ENCODE measurements at places on chromosomes 6 and 20. TPM values are rescaled to one million over a fixed set of nuclear protein-coding genes. Genes with fewer than 3 reads are reported as not detected.

- DNase-seq = no peak
Observed at GRCh38 chr6:68042339-68043121, 592.6 kb upstream of the ADGRB3 start.

DNA sequence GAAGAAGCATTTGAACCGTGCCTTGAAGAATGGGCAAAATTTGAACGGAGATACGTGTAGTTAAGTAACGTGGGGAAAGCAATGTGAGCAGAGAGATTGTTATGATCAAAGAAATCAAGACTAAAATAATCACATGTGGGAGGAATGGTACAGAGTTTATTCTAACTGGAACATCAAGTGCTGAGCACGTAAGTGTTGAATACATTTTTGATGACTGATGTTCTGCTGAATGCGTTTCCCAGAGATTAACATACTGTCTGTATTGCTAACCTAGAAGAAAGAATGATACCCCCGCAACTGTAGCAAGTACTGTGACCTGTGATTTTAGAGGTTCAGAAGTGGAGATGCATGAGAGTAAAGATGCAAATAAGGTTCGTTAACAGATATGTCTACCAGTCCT, 146.9 kb upstream of the EPHA7 start:
- DNase-seq = no peak

GRCh38 chr6:130288065-130288464, 65.3 kb upstream of the SAMD3 start:
- DNase-seq = no peak

DNA sequence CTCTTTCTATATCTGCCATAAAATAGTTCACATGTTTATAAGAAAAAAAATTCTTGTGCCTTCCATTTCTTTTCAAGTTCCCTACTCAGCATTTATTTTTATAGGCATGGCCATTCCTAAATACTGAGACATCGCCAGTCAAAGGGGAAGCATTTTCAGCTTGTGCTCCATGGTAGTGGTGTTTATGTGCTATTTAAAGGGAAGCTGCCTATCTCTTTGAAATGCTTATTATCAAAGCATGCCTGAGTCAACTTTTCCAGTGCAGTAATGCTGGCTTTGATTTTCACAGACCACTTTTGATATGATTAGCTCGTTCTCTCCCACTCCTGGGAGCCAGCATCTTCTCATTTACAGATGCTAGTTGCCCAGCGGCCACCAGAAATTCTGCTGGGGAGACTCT, 124.1 kb upstream of the RIN2 start:
- no peak for DNase-seq

GRCh38 chr6:63352544-63353285, 32.9 kb upstream of the LGSN start:
- DNase-seq = no peak

- DNase-seq = no peak
Observed at GRCh38 chr6:107434812-107435211, 24.6 kb downstream of the PDSS2 start.

DNA sequence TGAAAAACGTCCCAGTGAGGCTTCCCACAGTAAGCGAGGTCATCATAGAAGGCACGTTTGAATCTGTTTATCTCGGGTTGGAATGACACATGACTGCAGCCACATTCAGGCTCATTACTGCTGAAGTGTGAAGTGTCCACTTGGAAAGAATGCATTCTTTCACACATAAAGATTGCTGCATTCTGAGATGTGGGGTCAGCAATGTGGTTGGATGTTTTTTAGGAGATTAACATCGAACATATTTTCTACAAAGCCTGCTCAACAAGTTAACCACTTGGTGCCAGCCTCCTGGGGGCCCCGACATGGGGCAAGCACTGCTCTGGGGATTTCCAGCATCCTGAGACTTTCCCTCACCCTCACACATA, 79.9 kb downstream of the BMP6 start:
- no peak for DNase-seq

DNA sequence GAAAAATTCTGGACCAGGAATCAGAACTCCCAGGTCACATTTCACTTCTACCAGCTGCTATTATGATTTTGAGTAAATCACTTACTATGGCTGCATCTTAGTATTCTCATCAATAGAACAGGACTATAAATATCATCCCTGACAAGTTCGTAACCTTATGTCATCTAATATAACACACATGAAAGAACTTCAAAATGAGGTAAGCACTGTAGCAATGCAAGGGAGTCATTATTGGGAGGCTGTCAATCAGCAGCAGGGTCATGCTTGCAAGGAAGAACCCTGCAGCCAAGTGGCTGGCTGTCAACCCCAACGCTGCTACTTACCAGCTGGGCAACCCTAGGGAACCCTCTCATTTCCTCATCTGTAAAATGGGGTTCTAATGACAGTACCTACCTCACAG, 123.3 kb upstream of the B3GAT2 start:
- no peak for DNase-seq

POLR1H gene
- total RNA-seq = 19.8 TPM

PSORS1C2 gene
- total RNA-seq = not detected

IBTK gene
- 78.8 TPM for total RNA-seq
